ENCODE measurements at places on chromosomes 1 and 21. TPM values are rescaled to one million over a fixed set of nuclear protein-coding genes. Genes with fewer than 3 reads are reported as not detected.

DNA sequence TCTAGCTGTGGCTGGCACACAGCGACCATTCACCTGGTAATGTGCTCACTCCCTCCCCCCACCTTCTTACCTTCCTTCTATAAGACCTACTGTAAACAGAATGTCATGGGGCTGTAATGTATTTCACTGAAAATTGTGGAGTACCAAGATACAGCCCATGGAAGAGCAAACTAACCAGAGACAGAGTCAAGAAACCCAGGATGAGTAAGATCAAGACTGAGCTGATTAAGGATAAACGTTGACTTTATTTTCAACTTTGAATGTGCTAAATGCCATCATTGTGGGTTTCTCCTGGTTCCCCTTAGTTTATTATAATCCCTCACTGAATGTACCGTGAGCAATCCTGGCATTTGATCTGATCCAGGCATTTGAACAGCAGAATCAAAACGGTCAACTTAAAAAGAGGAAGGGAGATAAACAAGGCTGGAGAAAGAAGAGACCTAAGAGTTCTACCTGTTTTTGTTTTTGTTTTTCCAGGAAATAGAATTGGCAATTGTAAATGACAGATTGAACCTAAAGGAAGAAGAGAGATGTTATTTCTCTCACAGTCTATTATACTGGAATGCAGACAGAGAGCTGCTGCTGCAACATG is 16.1 kb upstream of the ATP1B1 start:
- DNase-seq, result no peak

DNA sequence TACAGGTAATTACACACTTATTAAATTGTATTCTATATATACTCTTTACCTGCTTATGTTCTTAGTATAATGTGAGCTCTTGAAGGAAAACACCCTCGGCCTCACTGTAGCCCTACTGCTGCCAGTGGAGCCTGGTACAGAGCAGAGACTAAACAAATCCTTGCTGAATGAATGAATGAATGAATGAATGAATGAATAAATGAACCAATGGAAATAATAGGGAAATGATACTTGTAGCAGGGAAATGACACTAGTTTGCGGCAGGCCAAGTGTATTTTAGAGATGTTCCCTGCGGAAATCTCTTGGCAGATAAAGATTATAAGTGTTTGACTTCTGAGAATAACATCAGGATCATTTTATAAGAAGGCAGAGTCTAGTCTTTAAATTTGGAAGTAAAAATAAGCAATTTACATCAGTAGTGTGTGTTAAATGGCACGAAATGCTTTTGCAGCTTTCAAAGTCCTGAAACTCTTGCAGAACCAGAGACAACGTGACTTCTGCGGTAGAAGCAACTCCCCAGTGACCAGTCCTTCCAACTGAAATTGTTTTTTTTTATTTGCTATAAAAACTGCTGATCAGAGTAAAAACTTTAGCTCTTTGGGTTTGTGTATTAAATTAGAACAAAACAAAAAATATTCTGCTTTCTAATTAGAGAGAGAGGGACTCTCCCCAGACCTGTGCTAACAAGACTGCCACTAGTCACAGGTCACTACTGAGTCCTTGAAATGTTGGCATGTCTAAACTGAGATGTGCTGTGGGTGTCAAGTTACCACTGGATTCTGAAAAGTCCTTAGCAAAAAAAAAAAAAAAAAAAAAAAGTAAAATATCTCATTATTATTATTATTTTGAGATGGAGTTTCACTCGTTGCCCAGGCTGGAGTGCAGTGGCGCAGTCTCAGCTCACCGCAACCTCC is 199.3 kb upstream of the MAP1LC3C start:
- DNase-seq, result no peak

Gene TMEM269
- 0.32 TPM for total RNA-seq

Gene SAMSN1
- total RNA-seq, result 136 TPM

Gene EPHX1
- total RNA-seq, result 1.5 TPM

- DNase-seq, result no peak
Measured at GRCh38 chr1:183025010-183025337, 1.8 kb downstream of the LAMC1 start.

Gene RGS4
- not detected for total RNA-seq

DNA sequence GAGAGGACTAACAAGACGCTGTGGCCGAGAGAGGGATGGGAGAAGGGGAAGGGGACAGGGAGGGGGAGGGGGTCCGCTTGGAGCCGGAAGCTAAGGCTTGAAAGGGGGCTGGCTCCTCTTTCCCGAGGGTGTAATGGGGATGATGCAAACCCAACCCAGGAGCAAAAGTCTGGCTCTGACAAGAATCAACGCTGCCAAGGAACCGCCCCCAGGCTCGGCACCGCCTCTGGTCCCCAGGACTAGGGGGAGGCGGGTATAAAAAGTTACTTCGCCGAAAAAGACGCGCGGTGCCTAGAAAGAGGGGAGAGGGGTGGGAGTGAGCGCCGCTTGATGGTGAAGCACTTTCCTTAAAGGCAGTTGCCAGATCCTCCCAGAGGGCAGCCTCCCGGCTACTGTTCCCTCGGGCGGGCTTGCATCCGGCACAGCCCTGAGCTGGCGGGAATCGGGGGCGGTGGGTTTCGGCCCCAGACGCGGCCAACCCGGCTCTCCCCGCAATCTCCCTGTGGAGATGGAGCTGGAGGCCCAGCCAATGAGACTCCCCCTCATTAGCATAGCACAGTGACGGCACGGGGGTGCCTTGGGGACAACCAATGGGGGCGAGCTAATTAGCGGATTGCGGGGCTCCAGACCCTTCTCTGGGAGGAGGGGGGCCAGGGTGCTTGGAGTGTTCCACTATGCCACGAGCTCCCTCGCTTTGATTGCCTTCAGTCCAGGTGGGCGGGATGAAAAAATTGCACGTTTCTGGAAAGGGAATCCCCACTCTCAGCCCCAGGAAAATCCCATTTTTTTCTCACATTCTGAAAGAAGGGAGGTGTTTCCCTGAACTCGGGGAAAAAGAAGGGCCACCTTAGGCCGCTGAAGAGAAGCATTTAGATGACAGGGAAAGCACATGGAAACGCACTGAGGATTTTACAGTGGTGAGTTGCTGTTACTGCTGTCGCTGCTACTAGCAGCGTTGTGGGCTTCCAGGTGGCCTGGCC is at the start of gene KCNT2:
Gene KCNT2 (minus strand): TSS at position 51 of the 980 bp plus-strand sequence. CDS start 131 bp downstream, outside the sequence.
- DNase-seq, result no peak

Gene CLIC6
- 0.34 TPM for total RNA-seq

Gene POU3F1
- not detected for total RNA-seq

Gene GJB3
- not detected for total RNA-seq

Gene PPP1R15B
- total RNA-seq, result 175 TPM

DNA sequence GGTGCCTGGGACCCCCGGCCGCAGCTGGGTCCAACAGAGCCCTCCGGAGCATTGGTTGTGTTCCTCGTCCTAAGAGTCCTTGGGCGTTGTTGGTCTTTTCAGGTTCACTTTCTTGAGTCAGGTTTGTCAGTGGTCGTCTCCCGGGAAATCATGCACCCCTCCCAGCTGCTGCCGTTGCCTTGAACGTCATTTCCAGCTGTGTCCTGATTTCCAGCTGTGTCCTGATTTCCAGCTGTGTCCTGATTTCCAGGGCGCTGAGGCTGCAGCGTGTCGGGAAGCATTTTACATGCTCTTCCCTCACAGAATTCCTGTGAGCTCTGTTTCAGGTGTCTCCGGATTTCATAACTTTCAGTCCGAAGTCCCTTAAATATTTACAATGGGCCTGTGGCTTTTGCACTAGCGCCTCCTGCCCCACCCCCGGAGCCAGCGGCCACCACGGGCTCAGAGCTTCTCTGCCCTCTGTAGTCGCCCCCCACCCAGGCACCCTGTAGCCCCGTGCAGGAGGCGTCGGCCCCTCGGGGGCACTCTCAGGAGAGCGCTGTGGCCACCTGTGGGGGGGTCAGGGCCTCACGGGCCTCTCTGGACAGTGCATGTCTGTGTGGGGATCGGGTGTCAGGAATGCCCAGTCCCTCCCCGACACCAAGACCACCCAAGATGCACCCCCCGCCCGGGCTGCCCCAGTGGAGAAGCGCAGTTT is 66.7 kb downstream of the COL18A1 start:
- no peak for DNase-seq

GRCh38 chr1:233598891-233599541 is 14.9 kb upstream of the KCNK1 start:
- no peak for DNase-seq

Gene INAVA
- total RNA-seq, result not detected

DNA sequence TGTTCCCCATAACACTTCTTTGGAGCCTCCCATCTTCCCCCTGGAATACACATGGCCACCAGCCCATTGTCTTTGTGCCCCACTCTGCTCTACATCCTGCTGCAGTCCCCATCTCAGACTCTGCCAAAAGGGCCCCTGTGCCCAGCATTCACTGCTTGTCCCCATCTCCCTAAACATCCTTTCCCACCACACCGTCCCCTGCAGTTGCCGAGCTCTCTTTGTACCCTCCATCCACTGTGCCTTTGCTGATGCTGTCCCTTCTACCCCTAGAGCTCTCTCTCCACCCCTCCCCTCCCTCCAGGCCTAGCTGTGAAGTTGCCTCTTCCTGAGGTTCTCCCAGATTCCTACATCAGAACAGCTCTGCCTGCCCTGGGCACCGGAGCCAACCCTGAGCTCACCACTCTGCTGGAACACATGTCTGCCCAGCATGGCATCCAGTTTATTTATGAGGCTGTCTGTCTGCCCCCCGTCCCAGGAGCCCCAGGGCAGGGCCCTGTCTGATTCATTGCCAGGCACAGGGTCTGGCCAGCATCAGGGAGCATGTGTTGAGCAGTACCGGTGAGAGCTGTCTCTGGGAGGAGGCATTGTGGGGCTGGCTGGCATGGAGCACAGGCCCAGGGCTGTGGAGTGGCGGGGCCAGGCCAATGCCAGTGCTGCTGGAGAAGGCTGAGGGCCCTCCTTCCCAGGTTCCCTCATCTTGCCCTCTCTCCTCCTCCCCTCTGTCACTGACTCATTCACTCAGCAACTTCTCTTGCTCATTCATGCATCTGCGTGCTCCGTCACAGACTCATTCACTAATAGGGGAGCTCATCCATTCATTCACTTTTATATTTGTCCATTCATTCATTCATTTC is 28.8 kb downstream of the EDN2 start:
- no peak for DNase-seq

- no peak for DNase-seq
Measured at GRCh38 chr1:201545851-201546492, 7.0 kb downstream of the NAV1 start.

Gene THEM4
- 31.5 TPM for total RNA-seq

GRCh38 chr1:185895208-185895900 is 161.2 kb downstream of the HMCN1 start:
- no peak for DNase-seq

Gene NES
- not detected for total RNA-seq

Gene LAMB3
- total RNA-seq, result 5.7 TPM

- no peak for DNase-seq
Measured at GRCh38 chr1:49906365-49906764, 117.4 kb downstream of the AGBL4 start.
